ENCODE measurements at places on chromosomes 1 and 21.

- DNase-seq, result peak; percentile 57
Measured at GRCh38 chr1:11337580-11338073, 64.6 kb downstream of the UBIAD1 start.

GRCh38 chr1:234238060-234238459 is 135.2 kb upstream of the COA6 start:
- no peak for DNase-seq

DNA sequence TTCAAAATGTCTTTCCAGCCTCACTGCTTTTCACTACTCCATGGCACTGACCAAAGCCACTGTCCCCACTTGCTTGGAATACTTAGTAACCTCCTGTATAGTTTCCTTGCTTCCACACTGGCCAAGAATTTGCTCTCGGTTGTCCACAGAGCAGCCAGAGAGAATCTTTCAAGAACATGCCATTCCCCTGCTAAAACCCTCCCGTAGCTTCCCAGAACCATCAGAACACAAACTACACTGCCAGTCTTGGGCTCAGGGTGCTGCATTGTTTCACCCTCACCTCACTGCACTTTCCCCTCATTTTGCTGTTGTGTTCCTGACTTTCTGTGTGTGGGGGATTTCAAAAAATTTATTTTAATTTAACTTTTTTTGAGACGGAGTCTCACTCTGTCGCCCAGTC is 25.5 kb upstream of the ERRFI1 start:
- no peak for DNase-seq

GRCh38 chr1:207913951-207914350 is 3.0 kb upstream of the CD34 start:
- no peak for DNase-seq

- DNase-seq, result no peak
Measured at GRCh38 chr1:69752831-69753230, 185.1 kb downstream of the LRRC7 start.

- DNase-seq, result no peak
Measured at GRCh38 chr1:81617308-81617967, 183.3 kb upstream of the ADGRL2 start.

- DNase-seq, result no peak
Measured at GRCh38 chr1:1021010-1021919, 1.3 kb downstream of the AGRN start.

GRCh38 chr1:153349363-153350320 is 1.0 kb upstream of the PGLYRP4 start:
- no peak for DNase-seq

- no peak for DNase-seq
Measured at GRCh38 chr1:44553771-44554170, 120.5 kb downstream of the TMEM53 start.

GRCh38 chr1:40607921-40608320 is 57.6 kb downstream of the RIMS3 start:
- no peak for DNase-seq

DNA sequence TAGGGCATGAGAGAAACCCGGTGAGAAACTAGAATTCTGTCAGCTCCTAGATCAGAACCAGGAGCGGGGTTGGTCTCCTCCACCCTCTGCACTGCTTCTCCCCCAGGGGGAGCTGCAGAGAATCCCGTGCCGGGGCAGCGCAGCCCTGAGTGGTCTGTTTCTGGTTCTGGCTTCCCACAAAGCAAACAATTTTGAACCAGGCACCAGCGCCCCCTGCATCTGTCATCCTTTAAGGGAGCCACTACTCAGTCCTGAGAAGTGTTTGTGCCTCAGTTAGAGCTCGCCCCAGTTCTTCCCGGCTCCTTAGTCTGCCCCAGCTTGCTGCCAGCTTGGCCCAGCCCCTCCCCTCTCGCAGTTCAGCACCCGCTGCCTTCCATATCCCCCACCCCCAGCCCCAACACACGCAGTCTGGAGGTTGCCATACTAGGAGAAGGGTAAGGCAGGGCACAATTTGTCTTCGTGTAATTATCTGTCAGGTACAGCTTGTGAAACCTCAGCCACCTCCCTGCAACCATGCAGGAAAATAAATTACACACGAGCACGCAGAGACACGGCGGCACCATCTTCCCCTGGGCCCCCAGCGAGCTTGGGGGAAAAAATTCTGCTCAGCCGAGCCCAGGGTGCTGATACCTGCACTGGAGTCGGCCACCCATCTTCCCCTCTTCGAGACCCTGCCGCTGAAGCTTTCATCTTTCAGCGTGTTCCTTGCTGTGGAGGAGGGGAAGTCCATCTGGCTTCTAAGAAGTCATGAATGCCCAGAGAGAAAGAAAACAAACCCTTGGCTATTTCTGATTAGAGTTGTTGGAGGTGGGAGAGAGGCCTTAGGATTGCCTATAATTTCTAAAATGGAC is 62.6 kb upstream of the CD1D start:
- peak; percentile 24 for DNase-seq

GRCh38 chr1:173473599-173474011 is 3.5 kb upstream of the PRDX6 start:
- DNase-seq, result no peak

DNA sequence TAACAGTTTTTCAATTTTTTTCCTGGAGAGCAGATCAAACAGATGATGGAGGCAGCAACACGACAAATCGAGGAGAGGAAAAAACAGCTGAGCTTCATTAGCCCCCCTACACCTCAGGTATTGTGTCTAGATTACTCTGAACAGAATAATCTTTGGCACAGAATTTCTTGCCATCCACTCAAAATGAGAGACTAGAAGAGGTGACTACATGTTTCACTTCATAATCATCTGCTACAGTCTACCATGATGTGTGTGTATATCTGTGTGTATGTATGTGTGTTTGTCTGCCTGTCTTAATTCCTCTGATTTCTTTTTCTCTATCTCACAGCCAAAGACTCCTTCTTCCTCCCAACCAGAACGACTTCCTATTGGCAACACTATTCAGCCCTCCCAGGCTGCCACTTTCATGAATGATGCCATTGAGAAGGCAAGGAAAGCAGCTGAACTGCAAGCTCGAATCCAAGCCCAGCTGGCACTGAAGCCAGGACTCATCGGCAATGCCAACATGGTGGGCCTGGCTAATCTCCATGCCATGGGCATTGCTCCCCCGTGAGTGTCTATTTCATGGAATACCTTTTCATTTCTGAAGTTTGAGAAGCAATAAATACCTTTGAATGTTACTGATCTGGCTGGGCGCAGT is 11.4 kb downstream of the PRPF3 start:
- no peak for DNase-seq

- no peak for DNase-seq
Measured at GRCh38 chr1:231964961-231965360, 338.4 kb downstream of the DISC1 start.

GRCh38 chr1:112954017-112954650 is 1.9 kb downstream of the SLC16A1 start:
- DNase-seq, result no peak

DNA sequence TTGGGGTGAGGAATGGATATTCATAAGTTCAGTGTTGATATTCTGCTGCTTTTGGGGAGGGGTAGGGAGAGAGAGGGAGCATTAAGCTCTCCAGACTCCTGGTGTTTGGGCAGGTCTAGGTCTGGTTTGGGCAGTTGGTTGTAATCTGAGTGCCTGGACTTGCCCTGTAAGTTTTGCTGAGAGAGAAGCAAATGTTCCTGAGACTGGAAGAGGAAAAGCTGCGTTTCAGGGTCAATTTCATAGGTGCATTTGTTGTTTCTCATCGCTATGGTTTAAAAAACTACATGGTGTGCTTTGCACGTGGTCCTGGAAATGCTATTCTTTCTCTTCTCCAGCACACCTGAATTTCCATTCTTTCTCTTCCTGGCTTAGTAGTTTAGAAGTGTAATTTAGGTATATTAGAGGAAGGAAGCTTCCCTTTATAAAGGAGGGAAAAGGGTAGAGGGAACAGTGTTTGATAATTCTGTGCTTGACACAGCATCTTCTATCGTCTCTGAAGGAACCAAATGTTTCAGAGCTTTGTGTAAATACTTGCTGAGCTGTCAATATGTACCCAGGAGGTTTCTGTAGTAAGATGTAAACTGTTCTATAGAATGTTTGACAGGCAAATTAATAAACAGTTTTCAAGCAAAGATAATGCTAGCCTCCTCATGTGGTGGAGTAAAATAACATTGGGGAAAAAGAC is 6.3 kb downstream of the ARID1A start:
- DNase-seq, result no peak

DNA sequence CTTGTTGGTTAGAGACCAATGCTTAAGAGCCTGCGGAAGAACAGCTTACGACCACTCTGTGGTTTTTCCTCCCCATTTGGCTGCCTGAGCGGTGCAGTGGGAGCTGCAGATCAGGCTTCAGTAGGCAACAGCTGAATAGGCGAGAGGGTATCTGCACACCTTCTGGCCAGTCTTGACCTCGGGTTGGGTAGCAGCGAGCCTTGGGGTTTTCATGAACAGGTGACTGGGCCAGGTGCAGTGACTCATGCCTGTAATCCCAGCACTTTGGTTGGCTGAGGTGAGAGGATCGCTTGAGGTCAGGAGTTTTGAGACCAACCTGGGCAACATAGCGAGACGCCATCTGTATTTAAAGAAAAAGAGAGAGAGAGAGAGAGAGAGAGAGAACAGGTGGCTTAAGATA is 41.0 kb downstream of the NENF start:
- DNase-seq, result no peak

GRCh38 chr21:42527489-42528158 is 14.0 kb downstream of the SLC37A1 start:
- DNase-seq, result peak; percentile 20

DNA sequence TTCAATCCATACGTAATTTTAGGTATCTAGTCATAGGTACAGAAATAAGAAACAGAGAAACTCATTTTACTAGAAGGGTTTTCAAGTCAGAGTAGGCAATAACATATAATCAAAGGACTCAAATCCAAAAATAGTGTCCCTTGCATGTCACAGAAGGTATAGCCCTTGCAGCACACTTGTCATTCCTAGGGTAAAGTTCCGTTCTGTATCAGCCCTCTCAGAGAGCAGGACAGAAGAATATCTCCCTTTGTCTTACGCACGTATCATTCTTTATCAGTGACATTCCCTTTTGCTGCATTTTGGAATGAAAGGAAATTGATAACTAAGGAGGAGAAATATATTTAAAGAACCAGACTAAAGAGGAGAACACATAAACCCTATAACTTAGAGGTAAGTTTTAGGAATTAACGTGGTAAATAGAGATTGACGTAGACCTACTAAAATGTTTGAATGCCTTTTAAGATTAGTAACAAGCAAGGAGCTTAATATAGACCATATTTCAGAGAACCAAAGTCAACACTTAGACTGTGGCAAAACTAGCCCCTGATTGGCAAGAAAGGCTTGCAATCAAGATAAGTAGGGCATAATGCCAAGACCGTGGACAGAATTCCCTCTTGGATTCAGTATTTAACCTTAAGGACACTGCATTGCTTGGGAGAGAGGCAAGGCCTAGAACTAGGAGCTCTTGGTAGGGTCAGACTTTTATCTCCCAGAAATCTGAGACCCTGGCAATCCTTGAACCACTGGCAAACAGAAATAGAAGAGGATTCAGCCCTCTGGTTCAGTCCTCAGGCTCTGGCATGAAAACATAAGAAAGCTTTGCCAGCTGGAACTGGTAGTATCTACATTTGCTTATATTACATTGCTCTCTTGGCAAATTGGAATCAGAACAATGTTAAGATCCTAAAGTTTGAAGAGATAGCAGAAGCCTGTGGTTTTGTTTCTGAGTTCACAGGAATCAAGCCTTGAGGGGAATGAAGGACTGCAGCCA is 232.1 kb downstream of the ASTN1 start:
- no peak for DNase-seq

- DNase-seq, result no peak
Measured at GRCh38 chr1:226149806-226150205, 36.7 kb downstream of the ACBD3 start.

DNA sequence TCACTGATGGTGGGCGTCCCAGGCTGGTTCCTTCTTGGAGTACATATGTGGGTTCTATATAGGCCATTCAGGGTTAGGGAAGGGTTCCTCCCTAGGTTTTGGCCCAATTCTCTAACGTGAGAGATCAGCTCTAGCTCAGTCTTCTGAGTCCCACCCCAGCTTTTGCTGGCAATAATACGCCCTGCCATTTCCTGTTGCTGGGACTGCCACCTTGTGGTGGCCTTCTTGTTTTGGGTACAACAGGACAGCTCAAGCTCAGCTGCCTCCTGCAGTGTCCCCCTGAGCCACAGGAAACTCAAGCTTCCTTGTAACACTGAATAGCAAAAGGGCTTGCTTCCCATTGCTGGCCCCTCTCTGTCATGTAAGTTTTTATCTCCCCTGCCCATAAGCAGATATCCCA is 77.8 kb downstream of the BACH1 start:
- DNase-seq, result peak; percentile 14

DNA sequence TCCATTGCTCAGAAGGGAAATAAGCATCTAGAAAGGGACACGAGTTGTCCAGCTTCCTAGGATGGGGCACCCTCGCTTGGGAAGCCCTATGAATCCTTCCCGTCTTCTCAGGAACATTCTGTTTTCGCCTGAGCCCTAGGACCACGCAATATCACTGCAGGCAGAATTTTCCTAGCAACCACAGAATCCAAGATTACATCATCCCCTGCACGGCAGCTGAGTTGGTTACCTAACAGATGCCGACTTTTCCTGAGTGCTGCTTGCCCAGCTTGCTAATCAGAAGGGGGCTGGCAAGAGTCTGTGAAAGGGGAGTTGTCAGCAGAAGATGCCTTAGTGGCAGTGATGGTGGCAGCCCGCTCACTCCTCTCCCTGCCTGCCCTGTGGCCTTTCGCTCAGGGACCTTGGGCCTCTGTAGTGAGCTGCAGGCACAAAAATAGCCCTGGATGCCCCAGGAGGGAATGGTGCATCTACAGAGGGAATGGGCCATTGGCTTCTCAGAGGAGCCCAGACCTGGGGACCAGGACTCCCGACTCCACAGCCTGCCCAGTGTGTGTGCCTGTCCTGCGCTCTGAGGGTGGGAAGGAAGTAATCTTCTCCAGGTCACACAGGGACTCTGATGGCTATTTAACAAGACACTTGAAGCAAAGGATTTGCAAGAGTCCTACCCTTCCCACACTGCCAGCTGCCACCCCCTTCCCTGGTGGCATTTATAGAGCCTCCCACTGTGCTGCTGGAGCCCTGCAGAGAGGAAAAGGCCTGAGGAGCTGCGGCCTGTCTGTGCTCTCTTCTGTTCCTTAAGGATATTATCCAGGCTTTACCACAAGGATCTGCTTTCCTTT is 28.9 kb upstream of the CLSTN1 start:
- DNase-seq, result no peak

GRCh38 chr21:21788591-21788990 is 790.4 kb downstream of the NCAM2 start:
- no peak for DNase-seq

DNA sequence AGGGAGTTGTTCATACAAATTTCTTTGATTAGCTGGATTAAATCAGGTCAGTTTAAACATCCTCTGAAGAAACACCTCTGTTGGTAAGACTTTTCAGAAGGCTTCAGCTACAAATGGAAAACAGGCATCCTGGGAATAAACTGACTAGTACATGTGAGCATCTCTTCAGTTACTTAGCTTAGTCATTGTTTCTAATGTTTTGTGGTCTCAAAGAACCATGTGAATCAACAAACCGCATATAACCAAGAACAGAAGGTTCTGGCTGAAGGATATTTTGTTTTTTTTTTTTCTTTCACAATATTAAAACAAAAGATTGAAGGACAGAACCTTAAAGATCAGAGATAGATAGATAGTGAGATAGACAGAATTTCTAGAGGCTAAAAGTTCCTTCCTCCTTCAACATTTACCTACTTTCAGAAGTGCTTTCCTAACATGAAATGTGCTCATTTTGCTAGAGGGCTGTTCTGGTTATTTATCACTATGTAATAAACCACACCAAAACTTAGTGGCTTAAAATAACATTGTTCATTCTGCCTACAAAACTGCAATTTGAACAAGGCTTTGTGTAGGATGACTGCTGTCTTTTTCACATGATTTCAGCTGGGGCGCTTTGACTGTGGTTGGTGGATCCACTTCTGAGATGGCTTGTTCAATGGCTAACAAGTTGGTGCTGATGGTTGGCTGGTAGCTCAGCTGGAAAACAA is 119.8 kb upstream of the PTGFR start:
- DNase-seq, result no peak

Data from activated CD4-positive, alpha-beta T cell treated with anti-CD3 and anti-CD28 coated beads for 1 hour (primary cell).